ENCODE measurements at places on chromosomes 3 and 15.

- no peak for DNase-seq
Measured at GRCh38 chr3:58625196-58625824, 41.3 kb downstream of the FAM3D start.

GRCh38 chr15:47505712-47506328 lies 211.5 kb upstream of the SEMA6D start:
- DNase-seq: no peak

DNA sequence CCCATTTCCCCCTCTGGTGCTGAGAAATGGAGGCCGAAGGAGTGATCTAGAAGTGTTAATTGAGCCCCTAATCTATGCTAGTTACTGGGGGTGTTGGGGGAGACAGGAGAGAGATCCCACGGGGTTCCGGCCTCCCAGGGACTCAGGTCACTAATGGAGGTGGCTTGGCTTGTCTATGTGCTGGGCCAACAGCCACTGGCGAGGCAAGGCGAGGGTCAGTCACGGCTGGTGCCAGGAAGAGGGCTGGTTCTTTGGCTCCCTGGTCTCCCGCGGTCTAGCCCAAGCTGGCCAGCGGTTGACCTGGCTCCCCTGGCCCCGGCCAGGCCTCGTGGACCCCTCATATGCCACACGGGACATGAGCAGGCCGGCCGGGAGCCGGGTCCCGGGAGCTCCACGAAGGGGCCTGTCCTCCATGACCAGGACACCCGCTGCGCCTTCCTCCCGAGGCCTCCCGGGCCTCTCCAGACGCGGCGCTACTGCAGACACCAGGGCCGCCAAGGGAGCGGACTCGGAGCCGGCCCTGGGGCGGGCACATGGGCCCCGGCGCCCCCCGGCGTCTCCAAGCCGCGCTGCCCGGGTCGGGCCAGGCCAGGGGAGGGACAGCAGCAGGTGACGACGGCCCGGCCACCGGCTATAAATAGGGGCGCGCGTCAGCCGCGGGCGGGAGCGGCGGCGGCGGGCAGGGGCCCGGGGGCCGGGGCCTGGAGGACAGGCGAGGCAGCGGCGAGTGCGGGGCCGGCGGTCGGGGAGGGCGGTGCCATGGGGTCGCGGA lies at the start of gene ALPK3:
TSS of gene ALPK3 (plus strand) at position 663 of the 772 bp plus-strand sequence. CDS start at position 760, 97 bp downstream.
- DNase-seq: no peak

DNA sequence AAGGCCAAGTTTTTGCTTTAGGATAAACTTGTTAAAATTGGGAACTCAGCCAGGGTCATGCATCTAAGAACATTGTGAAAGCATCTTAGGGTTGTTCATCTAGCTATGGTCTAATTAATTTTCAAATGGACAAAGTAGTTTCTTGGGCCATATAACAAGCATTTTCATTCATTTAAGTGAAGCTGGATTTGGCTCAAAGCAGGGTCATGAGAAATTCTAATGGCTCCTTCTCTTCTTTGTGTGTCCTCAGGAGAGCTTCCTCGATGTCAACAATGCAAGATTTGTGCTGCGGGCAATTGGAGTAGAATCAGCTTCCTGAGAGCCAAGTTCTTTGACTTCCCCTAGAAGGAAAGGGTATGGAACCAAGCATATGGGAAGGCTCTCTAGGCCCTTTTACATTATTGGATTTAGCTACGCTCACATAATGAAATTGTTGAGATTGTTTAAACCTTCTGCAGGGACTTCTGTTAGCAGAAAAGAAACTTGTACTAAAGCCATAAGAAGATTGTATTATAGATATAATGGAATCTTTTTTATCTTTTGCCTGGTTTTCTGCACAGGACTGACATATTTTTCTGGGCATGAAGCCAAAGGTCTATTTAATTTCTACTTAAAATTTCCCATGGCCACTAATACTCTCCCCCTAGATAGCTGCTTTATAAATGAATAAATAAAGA lies 1.8 kb upstream of the SAMMSON start:
- DNase-seq: no peak

DNA sequence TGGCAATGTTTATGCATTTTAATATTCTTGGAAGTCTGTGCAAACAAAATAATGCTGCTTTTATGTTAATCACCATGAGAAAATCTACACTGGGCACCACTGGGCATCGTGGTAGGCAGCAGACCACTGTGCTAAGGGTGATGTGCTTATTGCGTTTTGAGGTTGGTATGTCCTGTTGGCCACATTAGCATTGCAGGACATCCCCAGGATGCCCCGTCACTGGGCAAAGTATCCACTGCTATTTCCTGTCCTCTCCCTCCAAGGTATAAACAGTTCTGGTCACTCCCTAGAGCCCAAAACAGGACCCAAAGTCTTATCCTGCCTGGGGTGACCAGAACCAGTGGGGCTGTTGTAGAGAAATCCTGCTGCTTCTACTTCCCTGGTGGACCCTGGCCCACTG lies 284.2 kb upstream of the ROPN1 start:
- DNase-seq: no peak

- no peak for DNase-seq
Measured at GRCh38 chr15:65660927-65661326, 39.2 kb downstream of the SLC24A1 start.

- DNase-seq: no peak
Measured at GRCh38 chr3:150218236-150218635, 189.9 kb upstream of the TSC22D2 start.

GRCh38 chr3:123552095-123552714 lies 32.6 kb downstream of the HACD2 start:
- no peak for DNase-seq

DNA sequence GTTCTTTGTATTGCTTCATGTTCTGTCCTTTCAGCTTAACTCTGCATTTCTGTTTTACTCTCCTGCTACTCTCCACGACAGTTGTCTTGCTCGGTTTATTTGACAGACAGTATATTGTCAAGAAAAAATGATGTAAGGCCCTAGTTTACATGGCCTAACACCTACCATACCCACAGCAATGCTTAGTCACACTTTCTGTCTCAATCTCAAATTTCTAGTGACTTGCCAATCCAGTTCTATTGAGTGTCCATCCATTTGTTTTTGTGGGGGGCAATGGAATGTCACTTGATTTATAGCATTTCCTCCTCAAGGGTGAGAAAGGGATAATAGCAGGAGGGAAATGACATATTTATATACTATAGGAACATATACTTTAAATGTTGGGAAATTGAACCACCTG lies 676.2 kb downstream of the NAALADL2 start:
- DNase-seq: no peak

DNA sequence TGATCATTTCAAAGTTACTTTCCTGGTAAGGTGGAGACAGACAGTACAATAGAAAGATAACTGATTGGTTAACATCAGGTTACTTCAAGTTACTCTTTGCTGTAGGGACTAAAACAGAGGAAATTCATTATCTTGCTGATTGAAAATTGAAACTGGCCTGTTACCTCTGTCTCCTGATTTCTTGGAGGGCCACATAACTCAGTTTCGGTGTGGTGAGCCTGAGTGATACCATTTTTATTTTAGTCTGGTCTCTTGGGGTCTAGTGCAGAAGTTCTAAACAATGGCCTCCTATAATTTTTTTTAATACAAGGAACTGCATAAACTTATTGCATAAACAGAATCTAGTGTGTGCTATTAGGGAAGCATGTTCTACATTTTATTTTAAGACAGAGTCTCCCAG lies 1.2 kb upstream of the ICE2 start:
- no peak for DNase-seq

DNA sequence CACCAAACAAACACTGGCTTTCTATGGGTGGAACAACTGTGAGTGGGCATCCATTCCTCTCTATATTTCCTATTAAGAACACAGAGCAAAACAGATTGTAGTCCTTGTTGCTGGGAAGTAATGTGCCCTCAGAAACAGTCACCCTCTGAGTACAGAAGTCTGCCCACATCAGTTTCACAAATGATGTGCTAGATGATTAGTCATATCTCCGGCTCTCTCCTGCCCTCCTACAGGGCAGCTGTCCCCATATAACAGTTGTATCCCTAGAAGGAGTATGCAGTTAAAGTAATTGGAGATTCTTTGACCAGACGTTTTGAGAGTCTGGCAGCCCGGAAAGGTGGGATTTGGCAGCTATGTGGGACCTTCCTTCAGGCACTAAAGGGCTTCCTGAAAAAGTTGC lies 159.9 kb downstream of the APBA2 start:
- no peak for DNase-seq

DNA sequence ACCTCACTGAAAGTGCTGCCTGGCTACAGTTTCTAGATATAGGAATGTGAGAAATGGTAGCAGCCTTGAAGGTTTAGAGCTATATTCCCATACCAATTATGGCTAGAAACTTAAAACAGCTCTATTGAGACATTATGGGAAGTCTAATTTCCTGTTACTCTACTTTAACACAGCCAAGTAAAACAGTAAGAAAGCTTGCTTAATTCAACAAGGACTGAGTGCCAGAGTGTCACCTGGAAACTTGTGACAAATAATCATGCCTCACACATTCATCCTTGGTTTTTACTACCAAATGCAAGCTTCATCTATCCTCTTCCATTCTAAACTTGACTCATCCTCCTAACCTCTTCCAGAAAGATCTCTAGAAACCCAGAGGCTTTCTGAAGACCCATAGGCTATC lies 41.7 kb downstream of the UBE3A start:
- DNase-seq: no peak

DNA sequence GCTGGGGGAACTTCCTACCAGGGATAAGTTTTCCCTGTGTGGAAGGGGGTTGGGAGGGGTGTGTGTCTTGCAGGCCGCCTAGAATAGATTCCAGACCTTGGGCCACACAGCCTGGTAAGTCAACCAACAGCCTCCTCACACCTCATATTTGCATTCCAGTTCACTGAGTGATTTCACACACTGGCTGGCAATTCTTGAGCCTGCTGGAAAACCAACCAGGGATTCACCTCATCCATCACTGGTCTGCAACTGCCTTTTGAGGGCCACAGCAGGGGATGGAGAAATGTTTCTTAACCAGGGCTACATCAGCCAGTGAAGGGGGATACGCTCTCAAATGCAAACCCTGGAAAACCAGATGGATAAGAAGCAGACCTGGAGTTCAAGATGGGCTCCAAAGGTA lies 2.0 kb downstream of the FSTL1 start:
- no peak for DNase-seq

DNA sequence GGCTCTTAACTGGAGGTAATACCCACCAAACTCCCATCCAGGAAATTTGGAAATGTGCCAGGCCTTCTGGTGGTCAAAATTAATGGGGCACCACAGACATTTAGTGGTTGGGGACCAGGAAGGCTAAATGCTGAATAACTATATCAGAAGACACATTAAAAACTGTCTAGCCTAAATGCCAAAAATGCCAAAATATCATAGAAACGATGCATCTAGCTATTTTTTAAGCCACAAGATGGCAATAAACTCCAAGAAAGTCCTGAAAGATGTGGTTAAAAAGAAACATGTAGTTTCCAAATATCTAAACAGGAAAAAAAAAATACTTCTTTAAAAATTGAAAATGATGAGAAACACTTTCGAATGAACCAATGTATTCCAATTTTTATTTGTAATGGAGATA lies 19.9 kb downstream of the CCDC14 start:
- no peak for DNase-seq

DNA sequence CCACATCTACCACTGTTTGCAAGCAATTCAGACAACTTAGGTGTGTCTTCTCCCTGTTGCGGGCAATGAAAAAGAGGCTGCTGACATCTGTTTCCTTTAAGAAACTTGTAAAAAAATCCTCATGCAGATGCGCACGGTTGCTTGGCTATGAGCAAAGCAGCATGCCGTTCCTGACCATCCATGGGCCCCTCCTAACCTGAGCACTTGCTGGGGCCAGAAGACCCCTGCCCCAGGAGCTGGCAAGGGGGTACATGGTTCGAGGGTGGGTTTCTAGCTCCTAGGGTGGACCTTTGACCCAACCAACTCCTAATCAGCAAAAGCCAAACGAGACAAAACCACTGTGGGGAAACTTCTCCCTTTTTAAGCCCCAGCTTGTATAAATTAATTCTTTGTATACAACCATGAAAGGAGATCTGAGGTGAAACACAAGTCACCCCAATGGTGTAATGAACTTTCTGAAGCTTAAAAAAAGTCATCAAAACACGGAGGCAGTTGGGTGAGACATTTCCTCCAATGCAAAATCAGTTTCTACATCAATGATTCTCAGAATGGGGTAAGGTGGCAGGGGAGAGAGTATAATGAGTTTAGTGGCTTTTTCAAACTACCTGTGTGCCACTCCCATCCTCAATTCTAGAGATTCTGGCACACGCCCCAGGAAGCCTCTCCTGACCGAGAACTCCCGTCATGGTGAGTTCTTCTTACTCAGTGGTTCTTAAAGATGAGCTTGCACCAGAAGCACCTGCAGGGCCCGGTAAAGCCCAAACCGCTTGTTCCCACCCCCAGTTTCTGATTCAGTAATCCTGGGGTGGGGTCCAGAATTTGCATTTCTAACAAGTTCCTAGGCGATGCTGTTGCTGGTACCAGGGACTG lies 44.1 kb downstream of the CPN2 start:
- DNase-seq: no peak

GRCh38 chr15:74278207-74278606 lies 42.1 kb downstream of the CCDC33 start:
- DNase-seq: no peak

- DNase-seq: no peak
Measured at GRCh38 chr3:37693511-37694283, 168.0 kb upstream of the CTDSPL start.

- DNase-seq: no peak
Measured at GRCh38 chr3:12443781-12444522, 40.3 kb upstream of the TSEN2 start.

DNA sequence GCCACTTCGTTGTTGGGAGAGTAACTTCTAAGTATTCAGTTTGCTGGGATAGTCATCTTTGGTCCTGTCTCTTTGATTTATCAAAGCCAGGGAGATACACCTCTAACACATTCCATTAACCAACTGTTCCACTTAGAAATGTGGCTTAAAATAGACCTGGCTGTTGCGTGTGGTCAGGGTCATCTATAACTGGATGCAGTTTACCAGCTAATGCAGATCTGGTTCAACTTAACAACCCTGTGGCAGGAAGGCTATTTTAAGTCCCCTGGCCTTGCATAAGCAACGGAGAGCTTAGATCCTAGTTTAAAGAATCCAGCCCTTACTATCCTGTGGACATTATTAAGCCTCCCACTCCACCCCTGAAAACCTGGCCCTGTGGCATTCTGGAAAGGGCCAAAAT lies 28.1 kb upstream of the CAPN3 start:
- DNase-seq: no peak

DNA sequence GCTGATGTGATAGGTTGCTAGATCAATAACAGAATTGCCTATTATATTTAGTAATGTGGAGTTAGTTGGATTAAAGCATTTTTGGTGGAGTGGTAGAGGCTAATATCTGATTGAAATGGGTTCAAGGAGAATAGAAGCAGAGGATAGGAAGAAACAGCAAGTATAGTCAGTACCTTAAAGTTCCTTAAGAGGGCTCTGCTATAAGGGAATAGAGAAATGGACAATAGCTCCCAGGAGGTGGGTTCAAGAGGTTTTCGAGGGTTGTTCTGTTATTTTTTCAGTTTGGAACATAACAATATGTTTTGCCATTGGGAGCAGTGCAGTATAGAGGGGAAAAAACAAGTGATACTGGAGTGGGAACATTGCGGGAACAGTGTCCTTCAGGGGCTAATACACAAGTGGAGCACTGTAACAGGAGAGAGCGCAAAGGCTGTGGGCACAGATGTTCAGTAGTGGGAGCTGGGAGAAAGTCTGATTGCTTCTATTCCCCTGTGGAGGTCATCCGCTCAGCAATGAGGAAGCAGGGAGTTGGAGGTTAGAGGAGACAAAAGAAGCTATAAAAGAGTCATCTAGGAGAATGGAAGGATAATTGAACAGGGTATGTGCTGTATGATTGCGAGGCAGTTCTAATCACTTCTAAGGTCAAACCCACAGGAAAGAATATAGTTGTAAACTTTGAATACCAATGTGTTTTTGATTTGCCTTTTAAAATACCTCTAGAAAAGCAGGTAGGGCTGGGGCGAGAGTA lies 3.3 kb downstream of the MRPS11 start:
- no peak for DNase-seq

Data from T follicular helper cell (primary cell).